Cardiac muscle cell (in vitro differentiated cells and primary cell): ENCODE measurements at places on chromosomes 5 and 9. TPM values are rescaled to one million over a fixed set of nuclear protein-coding genes. Genes with fewer than 3 reads are reported as not detected.

SPATA9 gene
- 0.45 and 1.0 TPM in 2 replicates for total RNA-seq

GRCh38 chr9:14168381-14168780 lies 145.6 kb downstream of the NFIB start:
- H3K4me1 ChIP-seq: no peaks in the 10 kb centered on the region
- no peak overlapping the region for H3K4me3 ChIP-seq
- H3K27me3 ChIP-seq: no peaks in the 10 kb centered on the region

GRCh38 chr5:172598251-172599203 lies 42.5 kb upstream of the NEURL1B start:
- H3K27me3 ChIP-seq: no peaks in the 10 kb centered on the region
- H3K36me3 ChIP-seq: no peaks in the 10 kb centered on the region
- no peak overlapping the region for H3K4me3 ChIP-seq
- DNase-seq: no peak
- H3K27ac ChIP-seq: no peak overlapping the region
- H3K4me1 ChIP-seq: peaks cover 13% of the 10 kb centered on the region

ARL14EPL gene
- not detected in 2 replicates for total RNA-seq

DNA sequence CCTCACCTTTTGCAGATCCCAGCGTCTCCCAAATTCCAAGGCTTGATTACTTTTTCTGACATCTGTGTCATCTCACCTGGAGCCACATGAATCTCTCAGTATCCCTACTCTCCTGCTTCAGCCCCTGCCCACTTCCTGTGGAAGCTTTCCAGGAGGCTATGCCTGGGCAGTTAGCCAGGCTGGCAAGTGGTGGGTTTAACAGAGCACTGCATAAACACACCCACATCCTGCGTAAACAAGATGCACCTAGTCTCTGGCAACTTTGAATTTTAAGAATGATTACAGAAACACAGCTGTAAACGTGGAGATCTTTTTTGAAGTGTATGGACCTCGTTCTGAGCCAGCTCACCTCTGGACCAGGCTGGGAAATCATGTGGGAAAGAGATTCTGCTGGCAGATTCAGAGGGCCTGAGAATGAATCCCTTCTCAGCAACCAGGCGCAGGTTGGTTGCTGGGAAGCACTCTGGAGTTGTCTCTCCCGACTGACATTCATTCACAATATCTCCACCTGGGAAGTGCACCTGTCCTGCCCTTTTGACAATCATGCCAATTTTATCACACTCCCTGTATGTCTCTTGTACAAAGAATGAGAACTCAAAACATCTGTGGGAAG lies 55.7 kb upstream of the FANCC start:
- no peaks in the 10 kb centered on the region for H3K27me3 ChIP-seq
- no peak for DNase-seq
- no peaks in the 10 kb centered on the region for H3K4me1 ChIP-seq
- no peaks in the 10 kb centered on the region for H3K36me3 ChIP-seq
- H3K27ac ChIP-seq: no peak overlapping the region

DNA sequence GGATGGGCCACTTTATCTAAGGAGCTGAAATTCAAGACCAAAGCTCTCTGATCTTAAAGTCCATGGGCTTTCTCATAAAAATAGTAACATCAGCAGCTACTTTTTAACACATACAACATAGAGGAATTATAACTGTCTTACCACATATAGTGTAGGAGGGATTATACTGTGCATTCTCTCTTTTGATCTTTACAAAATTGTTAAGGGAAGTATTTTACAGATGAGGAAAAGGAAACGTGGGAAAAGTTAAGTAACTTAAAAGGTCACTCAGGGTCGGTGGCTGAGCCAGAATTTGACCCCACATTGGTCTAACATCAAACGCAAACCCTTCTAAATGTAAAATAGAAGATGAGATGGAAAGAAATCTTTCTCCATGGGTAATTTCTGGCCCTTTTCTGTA lies 38.4 kb downstream of the ZNF608 start:
- no peak overlapping the region for H3K4me3 ChIP-seq
- H3K4me1 ChIP-seq: peaks cover 82% of the 10 kb centered on the region
- H3K27ac ChIP-seq: peak overlapping the region; percentile 92

DNA sequence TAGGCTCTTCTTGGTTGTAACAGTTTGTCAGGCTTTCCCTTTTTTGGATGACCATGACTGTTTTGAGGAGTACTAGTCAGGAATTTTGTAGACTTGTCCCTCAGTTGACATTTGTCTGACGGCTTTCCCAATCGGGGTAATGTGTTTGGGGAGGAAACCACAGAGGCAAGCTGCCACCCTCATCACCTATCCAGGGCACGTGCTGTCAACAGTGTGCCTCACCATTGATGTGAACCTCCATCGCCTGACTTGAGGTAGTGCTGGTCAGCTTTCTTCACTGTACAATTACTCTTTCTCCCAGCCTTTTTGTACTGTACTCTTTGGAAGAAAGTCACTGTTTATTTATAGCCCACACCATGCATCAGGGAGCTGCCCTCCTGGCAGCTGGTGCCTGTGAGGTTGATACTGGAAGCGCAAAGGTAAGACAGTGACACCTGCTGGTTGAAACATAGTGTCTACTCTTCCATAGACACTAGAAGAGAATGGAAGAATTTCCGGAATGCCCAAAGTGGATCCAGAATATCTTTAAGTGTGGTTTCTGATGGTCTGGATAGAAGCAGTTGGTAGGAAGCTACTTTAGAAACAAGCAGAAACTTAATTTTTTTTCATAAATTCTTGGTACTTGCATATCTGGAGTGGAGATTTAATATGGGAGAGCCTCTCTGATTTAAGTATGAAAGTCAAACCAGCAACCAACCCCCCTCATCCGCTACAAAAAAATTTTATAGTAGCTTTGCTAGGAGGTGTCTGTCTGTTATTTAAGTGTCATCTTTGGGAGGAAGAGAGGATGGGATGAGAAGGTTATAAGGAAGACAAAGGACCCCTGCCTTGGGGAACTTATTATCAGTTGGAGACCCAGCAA lies 69.3 kb downstream of the SNX30 start:
- H3K27me3 ChIP-seq: no peaks in the 10 kb centered on the region
- peak; percentile 87 for DNase-seq

GRCh38 chr9:126270556-126270955 lies 56.1 kb upstream of the MVB12B start:
- no peak overlapping the region for H3K4me3 ChIP-seq
- H3K4me1 ChIP-seq: peaks cover 3% of the 10 kb centered on the region

- no peaks in the 10 kb centered on the region for H3K36me3 ChIP-seq
- H3K27ac ChIP-seq: no peak overlapping the region
- no peak overlapping the region for H3K4me3 ChIP-seq
- no peaks in the 10 kb centered on the region for H3K4me1 ChIP-seq
- no peak for DNase-seq
These were observed 14.7 kb upstream of the ARRDC3 start for GRCh38 chr5:91397791-91398190.

GRCh38 chr9:37528652-37529471 lies 43.1 kb downstream of the POLR1E start:
- no peak overlapping the region for H3K4me3 ChIP-seq
- H3K36me3 ChIP-seq: peaks cover 43% of the 10 kb centered on the region
- H3K27me3 ChIP-seq: no peaks in the 10 kb centered on the region
- H3K4me1 ChIP-seq: no peaks in the 10 kb centered on the region
- DNase-seq: no peak
- H3K27ac ChIP-seq: no peak overlapping the region

- no peaks in the 10 kb centered on the region for H3K36me3 ChIP-seq
- H3K4me3 ChIP-seq: no peak overlapping the region
- H3K27ac ChIP-seq: no peak overlapping the region
- DNase-seq: no peak
These were observed 158.9 kb downstream of the ADAMTSL1 start for GRCh38 chr9:18632632-18633403.

DNA sequence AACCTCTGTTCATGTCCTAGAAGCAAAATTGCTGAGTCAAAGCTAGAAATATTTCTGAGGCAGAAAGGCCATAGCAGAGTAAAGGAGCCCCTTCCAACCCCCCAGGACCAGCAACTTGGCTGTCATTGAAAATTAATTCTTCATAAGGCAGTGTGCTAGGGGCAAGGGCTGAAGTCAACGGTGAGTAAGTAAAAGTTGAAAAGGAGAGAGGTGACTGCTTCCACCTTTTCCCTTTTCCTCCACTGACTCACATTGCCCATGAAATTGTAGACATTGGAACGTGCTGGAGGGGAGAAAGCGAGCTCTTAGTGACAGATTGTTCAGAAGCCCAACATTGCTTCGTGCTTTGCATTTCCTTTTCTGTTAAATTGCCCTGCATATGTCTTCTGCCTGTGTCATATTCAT lies 19.1 kb downstream of the GLRA1 start:
- H3K27me3 ChIP-seq: peaks cover 42% of the 10 kb centered on the region
- no peak overlapping the region for H3K4me3 ChIP-seq
- no peaks in the 10 kb centered on the region for H3K4me1 ChIP-seq
- H3K36me3 ChIP-seq: no peaks in the 10 kb centered on the region
- no peak overlapping the region for H3K27ac ChIP-seq
- no peak for DNase-seq

GRCh38 chr5:1385395-1386273 lies 40.7 kb upstream of the CLPTM1L start:
- peak; percentile 67 for DNase-seq
- H3K4me1 ChIP-seq: peaks cover 9% of the 10 kb centered on the region
- peaks cover 64% of the 10 kb centered on the region for H3K27me3 ChIP-seq
- peak overlapping the region; percentile 38 for H3K4me3 ChIP-seq

DNA sequence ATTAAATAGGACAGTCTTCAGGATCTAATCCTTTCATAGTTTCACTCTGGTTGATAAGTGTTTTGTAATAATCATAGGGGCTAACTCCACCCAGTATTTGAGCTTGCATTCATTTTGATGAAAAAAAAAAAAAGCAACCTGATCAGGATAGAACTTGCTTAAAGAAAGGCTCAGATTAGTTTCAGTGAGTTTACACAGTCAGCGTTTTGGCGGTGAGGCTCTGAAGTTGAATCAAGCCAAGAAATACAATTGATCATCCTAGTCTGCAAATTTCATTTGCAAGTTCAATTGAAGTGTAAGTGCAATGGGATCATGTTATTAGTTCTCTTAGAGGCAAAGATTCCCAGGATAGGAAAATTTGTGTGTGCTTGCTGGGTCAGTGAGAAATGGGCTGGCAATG lies 159.7 kb upstream of the ELL2 start:
- no peak for DNase-seq
- H3K4me1 ChIP-seq: peaks cover 13% of the 10 kb centered on the region
- H3K27me3 ChIP-seq: no peaks in the 10 kb centered on the region
- no peaks in the 10 kb centered on the region for H3K36me3 ChIP-seq

CTSL gene
- total RNA-seq: 87.9 and 97.0 TPM in 2 replicates

IRX2 gene
- 112 and 122 TPM in 2 replicates for total RNA-seq
